ENCODE measurements at places on chromosomes 2 and 18.

DNA sequence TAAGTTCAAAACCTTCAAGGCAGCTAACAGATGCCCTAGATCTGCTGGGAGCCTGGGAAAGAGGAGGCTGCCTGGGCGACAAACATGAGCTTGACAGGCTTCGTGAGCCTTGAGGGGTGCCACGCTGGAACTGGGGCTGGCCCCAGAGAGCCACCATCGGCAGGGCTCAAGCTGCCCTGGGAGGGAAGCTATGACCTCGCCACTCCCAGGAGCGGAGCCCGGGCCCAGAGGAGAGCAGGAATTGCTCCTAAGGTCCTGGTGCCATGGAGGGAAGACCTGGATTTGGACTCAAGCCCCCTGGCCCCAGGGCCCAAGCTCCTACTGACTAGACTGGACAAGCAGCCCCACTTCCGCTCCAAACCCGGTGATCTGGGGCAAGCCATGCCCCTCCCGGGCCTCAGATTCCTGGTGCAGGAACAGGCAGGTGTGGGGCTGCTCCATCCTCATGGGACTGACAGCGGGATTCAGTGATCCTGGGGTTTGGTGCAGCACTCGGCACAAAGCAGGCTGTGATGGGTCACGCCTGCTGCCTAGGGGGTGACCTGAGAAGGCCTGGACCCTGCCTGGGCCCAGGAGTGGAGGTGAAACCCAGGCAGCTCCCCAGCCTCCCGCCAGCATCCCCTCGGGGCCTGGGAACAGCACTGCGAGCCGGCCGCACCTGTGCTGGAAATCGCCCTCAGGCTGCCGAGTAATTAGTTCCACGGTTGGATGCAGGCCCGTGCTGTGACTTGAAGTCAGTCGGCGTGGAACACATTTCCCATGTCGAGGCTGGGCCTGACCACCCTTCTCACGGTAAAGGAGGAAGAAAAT is 246.9 kb downstream of the NDUFA10 start:
- no peak for DNase-seq

DNA sequence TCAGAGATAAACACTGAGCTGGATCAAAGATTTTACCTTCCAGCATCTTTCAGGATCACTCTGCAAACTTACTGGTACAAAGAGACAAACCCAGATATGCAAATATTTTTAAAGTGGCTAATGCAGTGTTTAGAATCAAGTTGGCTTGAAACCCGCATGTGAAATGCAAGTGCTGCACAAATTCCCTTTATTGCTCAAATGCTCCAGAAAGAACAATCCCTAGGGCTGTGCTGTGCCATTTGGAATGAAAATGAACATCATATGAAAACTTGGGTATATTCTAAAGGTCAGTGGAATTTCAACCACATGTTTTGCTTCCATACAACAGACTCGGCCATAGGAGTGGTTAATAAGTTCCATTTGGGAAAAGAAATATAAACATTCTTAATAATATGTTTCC is 139.1 kb downstream of the VWC2L start:
- DNase-seq = no peak

GRCh38 chr18:37956902-37957301 is 391.3 kb upstream of the CELF4 start:
- no peak for DNase-seq

- DNase-seq = no peak
These were observed 243.1 kb upstream of the PXDN start for GRCh38 chr2:1987379-1987778.

DNA sequence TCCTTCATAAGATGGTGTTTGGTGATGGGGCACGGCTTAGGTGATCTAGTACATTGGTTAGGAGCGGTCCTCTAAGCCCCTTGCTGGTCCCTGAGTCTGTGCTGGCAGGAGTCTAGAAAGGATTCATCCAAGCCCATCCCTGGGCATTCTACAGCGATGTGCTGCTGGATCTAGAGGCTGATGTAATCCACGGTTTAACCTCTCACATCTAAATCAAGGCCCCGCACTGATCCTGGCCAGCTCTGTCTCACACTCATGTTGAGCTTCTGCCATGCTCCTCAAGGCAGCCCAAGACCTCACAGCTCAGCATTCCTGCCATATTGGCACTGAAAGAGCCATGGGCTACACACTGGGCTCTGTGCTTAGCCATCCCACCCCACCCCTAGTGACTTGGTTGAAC is 664.8 kb downstream of the STK39 start:
- DNase-seq = no peak

- DNase-seq = no peak
These were observed 288.2 kb upstream of the CHST9 start for GRCh38 chr18:27473318-27473717.

DNA sequence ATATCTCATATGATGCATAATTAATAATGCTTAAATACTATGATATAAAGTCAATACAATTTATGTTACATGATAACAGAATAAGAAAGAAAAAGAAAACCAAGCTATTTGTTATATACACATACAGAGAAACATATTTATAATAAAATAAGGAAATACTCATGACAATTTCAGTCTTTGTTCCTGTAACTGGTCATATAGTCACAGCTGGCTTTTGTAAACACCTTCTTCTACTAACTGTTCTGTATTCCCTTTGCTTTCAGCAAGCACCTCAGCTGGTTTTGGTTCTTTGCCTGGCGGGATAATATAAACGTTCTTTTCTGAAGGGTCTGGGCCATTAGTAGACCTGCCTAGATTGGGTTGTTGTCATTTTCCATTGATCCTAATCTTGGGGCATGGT is 158.5 kb downstream of the COPS8 start:
- DNase-seq = no peak

DNA sequence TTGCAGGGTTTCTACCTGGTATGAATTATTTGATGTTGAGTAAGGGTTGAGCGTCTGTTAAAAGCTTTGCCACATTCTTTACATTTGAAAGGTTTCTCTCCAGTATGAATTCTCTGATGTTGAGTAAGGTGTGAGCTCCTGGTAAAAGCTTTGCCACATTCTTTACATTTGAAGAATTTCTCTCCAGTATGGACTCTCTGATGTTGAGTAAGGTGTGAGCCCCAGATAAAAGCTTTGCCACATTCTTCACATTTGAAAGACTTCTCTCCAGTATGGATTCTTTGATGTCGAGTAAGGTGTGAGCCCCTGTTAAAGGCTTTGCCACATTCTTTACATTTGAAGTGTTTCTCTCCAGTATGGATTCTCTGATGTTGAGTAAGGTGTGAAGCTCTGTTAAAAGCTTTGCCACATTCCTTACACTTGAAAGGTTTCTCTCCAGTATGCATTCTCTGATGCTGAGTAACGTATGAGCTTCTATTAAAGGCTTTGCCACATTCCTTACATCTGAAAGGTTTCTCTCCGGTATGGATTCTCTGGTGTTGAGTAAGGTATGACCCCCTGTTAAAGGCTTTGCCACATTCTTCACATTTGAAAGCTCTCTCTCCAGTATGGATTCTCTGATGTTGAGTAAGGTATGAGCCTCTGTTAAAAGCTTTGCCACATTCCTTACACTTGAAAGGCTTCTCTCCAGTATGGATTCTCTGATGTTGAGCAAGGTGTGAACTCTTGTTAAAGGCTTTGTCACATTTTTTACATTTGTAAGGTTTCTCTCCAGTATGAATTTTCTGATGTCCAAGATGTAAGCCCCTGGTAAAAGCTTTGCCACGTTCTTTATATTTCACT is 27.1 kb downstream of the ZNF519 start:
- no peak for DNase-seq

DNA sequence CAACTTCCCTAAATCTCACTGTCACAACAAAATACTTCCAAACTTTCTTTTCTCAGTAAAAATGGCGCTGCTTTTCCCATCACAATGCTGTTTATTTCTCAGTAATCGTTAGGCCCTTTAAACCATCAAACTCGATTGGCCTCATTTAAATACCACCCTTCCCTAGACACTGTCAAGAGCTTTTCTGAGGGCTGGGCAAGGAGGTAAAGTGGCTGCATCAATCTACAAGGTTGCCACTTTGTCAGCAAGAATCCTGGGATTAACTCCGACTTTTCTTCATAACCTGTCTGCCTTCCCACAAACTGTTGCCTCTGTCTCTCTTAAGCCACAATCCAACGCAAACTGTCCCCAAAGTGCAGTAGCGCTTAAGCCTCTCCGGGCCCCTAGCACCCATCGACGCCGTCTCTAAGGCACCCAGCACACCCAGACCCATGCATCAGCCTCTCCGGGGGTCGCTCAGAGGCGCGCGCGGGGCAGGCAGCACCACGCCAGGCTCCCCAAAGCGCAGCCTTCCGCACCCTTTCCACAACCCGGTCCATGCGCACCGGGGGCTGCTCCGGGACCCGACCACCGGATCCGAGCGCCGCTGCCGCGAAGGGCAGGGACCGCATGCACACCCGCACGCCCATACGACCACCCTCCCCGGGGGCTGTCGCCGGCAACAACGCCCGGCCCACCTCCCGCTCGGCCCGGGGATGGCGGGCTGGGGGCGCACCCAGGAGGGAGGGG is 683 bp downstream of the MBOAT2 start:
- no peak for DNase-seq

DNA sequence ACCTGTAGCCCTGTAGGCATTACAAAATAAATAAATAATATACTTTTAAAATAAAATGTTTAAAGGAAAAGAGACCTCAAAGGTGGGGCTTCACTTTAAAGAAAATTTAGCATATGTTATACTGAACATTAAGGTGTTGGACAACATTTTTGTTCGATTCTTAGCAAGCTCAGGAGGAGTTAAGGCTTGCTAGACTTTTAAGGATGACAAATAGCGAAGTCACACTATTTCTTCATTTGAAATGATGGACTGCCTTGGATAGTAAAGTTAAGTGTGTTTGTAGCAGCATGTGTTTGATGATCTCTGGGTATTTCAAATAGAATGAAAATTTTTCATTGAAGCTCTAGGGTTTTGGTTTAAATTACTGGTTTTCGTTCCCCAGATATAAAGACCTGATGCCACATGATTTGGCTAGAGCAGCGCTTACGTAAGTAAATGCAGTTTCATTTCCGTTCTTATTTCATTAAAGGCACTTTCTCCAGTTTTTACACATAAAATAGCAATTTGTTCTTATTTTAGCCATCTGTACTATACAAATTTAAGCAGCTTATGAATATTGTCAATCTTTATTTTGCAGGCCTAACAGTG is 24.9 kb downstream of the HADHB start:
- DNase-seq = no peak

- DNase-seq = no peak
These were observed 58.2 kb downstream of the KLF7 start for GRCh38 chr2:207107551-207107950.

DNA sequence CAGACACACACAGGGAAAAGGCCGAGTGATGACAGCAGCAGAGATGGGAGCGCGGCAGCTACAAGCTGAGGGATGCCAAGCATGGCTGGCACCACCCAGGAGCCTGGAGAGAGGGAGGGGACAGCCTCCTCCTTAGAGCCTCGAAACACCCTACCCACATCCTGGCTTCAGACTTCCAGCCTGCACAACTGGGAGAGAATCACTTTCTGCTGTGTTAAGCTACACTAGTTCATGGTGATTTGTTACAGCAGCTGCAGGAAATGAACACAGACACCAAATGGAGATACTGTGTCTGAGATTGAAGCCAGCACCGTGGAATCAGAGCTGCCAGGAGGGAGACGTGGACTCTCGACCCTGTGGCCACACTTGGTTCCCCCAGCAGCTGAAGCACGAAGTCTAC is 27.5 kb upstream of the FOSL2 start:
- no peak for DNase-seq

DNA sequence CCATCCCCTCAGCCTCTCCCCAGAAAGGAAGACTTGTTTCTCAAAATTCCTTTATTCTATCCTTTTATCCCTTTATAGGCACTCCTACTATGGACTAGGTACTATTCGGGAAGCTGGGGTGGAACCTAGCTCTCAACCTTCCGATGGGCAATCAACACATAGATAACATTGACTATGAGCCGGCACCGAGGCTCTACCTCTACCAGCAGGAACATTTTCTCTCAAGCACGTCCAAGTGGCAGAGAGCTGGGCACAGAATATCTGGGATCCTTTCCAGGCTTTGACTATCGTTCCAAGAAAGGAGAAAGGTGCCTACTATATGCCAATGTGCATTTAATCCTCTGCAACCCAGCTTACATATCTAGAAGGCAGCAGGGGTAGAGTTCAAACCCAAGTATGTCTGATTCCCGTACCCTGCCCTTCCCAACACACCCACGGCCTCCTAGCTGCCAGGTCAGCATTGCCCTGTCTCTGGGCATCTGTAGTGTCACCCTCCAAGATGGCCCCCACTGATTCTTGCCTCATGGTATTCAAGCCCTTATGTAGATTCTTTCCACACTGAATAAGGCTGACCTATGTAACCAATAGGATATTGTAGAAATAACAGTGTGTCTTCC is 28.3 kb downstream of the TNS1 start:
- no peak for DNase-seq

- no peak for DNase-seq
These were observed 18.5 kb downstream of the TRAK2 start for GRCh38 chr2:201432621-201433393.

DNA sequence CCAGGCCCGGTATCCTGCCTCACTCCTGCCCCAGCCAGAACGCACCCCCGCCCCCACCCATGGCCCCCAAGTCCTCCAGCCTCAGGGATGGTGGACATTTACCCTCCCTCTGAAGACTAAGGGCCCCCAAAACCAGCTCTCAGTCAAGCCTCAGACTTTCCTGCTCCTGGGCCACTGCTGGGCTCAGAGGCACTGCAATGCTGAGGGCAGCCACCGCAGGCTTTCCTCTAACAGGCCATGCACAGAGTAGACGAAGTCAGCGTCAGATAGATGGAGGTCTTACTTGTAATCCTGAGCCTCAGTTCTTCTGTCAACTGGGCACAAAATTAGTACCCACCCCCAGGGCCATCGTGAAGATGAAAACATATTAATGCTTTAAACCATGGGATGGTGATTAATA is 92.6 kb downstream of the TTC32 start:
- DNase-seq = no peak

DNA sequence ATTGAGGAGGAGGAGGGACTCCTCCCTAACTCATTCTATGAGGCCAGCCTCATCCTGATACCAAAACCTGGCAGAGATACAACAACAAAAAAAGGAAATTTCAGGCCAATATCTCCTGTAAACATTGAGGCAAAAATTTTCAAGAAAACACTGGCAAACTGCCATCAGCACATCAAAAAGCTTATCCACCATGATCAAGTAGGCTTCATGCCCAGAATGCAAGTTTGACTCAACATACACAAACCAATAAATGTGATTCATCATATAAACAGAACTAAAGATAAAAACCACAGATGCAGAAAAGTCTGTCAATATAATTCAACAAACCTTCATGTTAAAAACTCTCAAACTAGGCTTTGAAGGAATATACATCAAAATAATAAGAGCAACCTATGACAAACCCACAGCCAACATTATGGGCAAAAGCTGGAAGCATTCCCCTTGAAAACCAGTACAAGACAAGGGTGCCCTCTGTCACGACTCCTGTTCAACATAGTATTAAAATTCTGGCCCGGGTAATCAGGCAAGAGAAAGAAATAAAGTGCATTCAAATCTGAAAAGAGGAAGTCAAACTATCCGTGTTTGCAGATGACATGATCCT is 1014.3 kb downstream of the CBLN2 start:
- no peak for DNase-seq

DNA sequence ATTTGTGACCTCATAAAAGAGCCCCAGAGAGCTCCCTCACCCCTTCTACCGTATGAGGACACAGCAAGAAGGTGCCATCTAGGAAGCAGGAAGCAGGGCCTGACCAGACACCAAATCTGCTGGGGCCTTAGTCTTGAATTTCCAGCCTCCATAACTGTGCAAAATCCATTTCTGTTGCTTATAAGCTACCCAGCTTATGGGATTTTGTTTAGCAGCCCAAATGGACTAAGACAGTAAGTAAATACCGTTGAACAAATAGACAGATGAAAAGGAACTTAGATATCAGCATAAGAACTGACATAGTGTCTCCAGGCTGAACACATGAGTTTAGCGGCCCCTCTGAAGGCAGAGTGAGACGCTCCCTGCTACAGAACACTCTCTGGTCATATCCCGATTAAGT is 130.9 kb downstream of the UXS1 start:
- no peak for DNase-seq

All from activated CD4-positive, alpha-beta T cell treated with anti-CD3 and anti-CD28 coated beads, Interleukin-2, Interleukin-4, amounts not matched to agents 100 ng/mL and 50 ng/mL, durations not matched to agents 16 hours and 8 hours (primary cell).